Suppressor macrophage treated with lipopolysaccharide for 1 hour (primary cell): ENCODE measurements at places on chromosomes 4 and X.

DNA sequence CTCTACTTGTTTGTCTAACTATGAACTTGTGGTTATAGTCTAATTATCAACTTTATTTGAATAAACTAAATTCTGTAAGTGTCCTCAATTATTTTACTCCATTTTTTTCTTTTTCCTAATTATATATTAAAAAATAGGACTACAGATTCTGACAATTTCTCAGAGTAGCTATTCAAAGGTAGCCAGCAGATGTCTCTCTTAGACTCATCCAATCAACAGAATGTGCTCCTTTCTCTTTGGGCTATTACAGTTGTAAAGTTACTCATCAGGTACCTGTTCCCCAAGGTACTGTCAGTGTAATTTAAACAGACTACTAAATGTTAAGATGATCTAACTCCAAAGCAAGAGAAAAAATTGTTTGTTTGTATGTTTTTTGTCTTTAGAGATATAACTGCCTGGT lies 248.6 kb downstream of the PCDH18 start:
- DNase-seq = no peak

DNA sequence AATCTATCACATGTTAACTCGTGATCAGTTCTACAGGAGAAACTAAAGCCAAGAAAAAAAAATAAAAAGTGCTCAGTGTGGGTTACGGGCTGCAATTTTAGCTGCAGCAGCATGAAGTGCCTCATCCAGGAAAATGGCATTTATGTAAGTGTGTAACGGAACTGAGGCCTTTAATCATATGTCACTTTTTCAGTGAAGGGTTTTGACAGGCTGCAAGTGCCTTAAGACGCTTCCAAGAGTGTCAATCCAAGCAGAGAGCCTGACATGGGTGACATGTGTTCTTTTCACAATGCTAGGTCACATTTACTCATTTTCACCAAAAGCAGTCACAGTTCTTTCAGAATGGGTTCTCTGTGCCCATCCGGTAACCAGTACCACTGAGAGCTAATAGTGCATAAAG lies 604.6 kb downstream of the RAB28 start:
- no peak for DNase-seq

DNA sequence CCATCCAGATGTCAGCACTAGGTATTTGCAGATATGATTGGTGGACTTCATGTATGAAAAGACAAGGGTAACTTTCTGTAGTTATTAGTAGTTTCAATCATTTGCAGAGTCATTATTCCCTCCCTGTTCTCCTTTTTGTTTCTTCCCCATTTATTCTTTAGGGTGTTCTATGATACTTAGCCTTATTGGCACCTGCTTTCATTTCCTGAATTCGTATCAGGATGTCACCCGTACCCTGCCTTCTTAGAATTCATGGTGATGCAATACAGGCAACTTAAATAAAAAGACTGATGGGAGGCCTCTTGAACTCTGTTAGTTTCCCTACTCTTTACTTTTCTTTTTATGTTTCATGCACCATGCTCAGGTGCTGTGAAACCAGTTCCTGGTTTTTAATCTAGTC lies 24.2 kb downstream of the MAGED1 start:
- no peak for DNase-seq

GRCh38 chr4:117692538-117692937 lies 341.7 kb upstream of the NDST3 start:
- no peak for DNase-seq

DNA sequence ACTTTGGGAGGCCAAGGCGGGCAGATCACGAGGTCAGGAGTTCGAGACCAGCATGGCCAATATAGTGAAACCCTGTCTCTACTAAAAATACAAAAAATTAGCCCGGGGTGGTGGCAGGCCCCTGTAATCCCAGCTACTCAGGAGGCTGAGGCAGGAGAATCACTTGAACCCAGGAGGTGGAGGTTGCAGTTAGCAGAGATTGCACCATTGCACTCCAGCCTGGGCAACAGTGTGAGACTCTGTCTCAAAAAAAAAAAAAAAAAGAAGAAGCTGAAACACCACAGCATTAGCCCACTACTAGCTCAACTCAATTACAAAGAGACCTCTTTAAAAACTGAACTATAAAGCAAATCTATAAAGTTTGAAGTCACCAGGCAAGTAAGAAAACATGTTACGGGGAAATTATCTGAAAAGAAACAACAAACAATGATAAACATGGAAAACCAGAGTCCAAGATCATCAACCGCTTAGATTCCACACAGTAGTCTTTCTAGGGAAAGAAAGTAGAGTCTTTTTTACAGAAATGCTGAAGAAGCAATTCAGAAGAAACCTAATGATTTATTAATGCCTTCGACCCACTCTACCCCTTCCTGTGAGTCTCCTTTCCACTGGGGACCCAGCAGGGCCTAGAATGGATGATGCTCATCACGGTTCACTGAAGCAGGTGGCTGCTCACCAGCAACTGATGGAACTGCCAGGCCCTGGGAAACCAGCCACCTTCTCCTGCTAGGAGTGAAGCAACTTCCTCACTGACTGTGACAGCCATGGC lies 6.6 kb downstream of the SAT1 start:
- no peak for DNase-seq

DNA sequence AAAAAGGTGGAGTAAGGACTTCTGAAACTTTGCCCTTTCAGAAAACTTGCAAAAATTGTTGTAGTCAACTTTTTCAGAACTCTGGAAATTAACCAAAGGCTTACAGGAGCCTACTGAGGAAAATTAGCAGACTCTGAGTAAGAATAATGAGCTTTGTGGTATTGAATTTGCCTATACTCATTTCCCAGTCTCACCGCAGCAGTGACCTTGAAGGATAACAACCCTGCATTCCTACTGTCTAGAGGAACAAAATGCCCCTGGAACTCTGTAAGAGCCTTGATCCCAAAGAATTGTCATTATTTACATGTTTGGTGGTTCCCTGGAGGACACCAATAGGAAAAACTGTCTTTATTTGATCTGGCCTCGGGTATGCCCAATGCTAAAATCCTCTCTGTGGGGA lies 57.9 kb downstream of the MND1 start:
- no peak for DNase-seq

- no peak for DNase-seq
Observed at GRCh38 chrX:17692709-17693346, 44.5 kb upstream of the SCML1 start.

DNA sequence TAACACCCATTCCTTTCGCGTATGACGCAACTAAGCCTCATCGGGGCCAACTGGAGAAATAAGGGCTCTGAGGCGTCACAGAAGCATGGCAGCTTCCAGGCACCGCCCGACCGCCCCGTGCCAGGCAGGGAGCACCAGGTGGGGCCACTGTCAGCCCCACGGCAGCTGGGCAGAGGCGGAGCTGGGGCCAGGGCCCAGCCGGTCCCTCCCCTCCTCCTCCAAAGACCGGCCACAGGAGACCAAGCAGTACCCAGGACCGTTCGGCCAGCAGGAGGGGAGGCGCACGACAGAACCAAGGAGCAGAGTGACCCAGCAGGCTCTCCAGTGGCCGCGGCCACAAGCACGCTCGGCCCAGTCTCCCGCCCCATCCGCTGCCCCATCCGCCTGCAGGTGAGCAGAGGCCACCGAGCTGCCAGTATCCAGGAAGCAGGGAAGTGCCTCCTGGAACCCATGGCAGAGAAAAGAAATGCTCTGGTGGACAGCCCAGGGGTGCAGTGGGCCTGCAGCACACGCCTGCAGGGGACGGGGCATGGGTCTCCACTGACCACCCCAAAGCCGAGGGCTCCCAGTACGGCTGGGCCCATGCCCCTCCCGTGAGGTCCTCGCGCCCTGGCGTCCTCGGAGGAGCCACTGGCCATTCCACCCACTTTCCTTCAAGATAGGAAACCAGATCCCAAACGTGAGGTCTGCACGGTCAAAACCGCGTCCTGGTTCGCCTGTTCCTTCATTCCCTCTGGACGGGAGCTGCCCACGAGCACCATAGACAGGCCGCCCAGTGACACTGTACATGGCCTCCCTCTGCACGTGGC lies 9.6 kb downstream of the CTBP1 start:
- DNase-seq = no peak
